Fibroblast of the conjunctiva (primary cell): ENCODE measurements at places on chromosomes 1 and 21.

- DNase-seq = no peak
Observed at GRCh38 chr1:7468248-7468647, 302.8 kb upstream of the VAMP3 start.

- no peak for DNase-seq
Observed at GRCh38 chr1:7860130-7860529, 7.3 kb upstream of the UTS2 start.

DNA sequence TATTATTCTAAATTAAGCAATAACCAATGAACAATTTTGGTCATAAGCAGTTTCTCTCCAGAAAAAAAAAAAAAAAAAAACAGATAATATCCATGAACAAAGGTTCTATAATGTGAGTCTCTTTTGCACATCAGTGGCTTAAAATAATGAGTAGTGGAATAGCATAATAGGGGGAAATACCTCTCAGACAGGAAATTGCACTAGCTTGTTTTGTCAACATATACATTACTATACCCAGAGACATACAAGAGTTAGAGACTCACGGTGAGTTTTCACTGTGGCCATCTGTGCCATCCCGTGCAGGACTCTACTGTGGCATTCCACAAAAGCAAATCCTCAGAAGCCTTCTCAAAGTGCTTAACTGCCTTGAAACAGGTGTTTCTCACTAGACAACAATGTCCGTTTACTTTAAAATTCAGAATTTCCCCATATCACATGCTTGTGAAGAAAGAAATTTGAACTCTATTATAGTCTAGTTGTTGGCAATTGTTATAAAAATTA, 697.9 kb downstream of the USP25 start:
- DNase-seq = no peak

- DNase-seq = no peak
Observed at GRCh38 chr1:204578867-204579664, 62.9 kb downstream of the MDM4 start.

DNA sequence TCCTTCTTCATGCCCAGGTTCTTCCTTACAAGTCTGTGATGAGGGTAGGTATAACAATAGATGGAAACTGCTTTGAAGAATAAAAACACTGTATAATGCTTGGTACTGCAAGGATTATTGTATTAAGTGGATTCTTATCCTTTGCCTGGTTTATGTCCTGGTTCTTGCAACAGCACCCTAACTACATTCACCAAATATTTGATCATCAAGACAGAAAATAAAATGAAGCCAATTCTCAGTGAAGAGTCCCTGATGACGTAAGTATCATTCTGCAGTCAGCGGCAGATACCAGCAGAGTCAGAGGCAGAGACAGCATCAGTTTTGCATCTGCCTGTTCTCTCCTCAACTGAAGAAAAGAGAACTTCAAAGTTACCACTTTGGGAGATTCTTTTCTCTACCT, 19.7 kb downstream of the ARHGEF11 start:
- DNase-seq = no peak
